ENCODE measurements at places on chromosomes 2 and 18. TPM values are rescaled to one million over a fixed set of nuclear protein-coding genes. Genes with fewer than 3 reads are reported as not detected.
A peak's percentile ranks its signal among the peaks of the same experiment; 100 is the strongest.

- H3K4me1 ChIP-seq = peaks cover 77% of the 10 kb centered on the region
- H3K27me3 ChIP-seq = no peaks in the 10 kb centered on the region
- DNase-seq = peak; percentile 54
- H3K27ac ChIP-seq = peak overlapping the region; percentile 57
- H3K36me3 ChIP-seq = no peaks in the 10 kb centered on the region
Observed at GRCh38 chr2:73985308-73986084, 786 bp downstream of the TET3 start.

MARCO gene
- not detected for total RNA-seq

SLC16A14 gene
- 1.0 TPM for total RNA-seq

GRCh38 chr2:196486146-196486545 lies 153.4 kb upstream of the CCDC150 start:
- H3K36me3 ChIP-seq = no peaks in the 10 kb centered on the region
- H3K27ac ChIP-seq = no peak overlapping the region
- no peaks in the 10 kb centered on the region for H3K27me3 ChIP-seq

FAM161A gene
- total RNA-seq = 5.6 TPM

ABCG8 gene
- total RNA-seq = not detected

- no peaks in the 10 kb centered on the region for H3K27me3 ChIP-seq
- H3K27ac ChIP-seq = no peak overlapping the region
- DNase-seq = no peak
Observed at GRCh38 chr2:217922101-217923006, 80.4 kb downstream of the TNS1 start.

Measured in CD8-positive, alpha-beta memory T cell (primary cell).